ENCODE measurements at places on chromosomes 12 and 14.

GRCh38 chr14:31219169-31219568 is 11.6 kb upstream of the HECTD1 start:
- no peak for DNase-seq

- DNase-seq, result no peak
Observed at GRCh38 chr12:49404956-49405355, 37.7 kb downstream of the SPATS2 start.

GRCh38 chr14:51780006-51780692 is 80.3 kb upstream of the GNG2 start:
- DNase-seq, result peak; percentile 73

GRCh38 chr12:6364044-6364374 is 11.4 kb downstream of the SCNN1A start:
- peak; percentile 30 for DNase-seq

- DNase-seq, result no peak
Observed at GRCh38 chr12:110039085-110039807, 9.1 kb downstream of the C12orf76 start.

DNA sequence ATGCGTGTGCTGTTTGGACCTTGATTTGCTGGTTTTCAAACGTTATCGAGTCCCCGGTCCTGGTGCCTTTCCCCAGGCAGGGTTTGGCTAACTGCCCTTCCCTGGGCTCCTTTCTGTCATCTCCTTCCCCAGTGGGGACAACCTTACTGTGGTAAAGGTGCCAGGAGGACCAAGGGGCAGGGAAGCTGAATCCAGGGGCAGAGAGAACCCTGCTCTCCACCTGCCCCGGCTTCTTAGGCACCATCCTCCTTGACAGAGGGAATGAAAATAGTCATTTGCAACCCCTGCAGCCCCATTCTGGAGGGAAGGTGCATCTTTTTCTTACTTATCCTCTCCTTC is 5.0 kb downstream of the CEBPE start:
- no peak for DNase-seq

DNA sequence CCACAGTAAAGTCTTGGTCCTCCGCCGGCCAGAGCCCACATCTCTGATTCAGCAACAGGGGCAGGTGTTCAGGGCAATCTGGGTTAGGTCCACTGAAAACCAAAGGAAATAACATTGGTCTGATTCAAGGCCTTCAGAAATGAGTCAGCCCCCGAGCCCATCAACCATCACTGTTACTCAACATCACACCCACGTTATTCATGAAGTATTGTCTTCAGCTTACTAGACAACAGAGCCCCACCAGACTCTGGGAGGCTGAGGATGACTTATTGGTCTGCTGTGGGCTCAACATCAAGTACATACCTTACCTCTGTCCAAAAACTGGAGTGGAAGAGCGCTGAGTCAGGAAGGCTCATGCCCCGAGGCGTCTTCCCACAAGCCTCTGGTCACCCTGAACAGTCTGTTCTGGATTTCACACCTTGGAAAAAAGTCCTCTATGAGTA is 97.5 kb downstream of the ZFP36L1 start:
- DNase-seq, result no peak

DNA sequence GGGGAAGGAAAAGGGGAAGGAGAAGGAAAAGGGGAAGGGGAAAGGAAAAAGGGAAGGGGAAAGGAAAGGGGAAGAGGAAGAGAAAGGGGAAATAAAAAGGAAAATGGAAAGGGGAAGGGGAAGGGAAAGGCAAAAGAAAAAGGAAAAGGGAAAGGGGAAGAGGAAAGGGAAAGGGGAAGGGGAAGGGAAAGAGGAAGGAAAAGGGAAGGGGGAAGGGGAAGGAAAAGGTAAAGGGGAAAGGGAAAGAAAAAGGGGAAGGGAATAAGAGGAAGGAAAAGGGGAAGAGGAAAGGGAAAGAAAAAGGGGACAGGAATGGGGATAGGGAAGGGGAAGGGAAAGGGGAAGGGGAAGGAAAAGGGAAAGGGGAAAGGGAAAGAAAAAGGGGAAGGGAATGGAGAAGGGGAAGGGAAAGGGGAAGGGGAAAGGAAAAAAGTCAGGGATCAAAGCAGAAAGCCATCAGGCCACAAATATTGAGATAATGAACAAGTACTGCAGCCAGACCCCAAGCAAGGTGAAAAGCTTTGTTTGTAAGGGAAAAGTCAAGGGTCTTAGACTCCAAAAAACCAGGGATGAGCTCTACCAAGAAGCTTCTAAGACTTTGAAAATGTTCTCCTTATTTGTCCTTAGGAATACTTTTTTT is 20.0 kb downstream of the DICER1 start:
- no peak for DNase-seq

DNA sequence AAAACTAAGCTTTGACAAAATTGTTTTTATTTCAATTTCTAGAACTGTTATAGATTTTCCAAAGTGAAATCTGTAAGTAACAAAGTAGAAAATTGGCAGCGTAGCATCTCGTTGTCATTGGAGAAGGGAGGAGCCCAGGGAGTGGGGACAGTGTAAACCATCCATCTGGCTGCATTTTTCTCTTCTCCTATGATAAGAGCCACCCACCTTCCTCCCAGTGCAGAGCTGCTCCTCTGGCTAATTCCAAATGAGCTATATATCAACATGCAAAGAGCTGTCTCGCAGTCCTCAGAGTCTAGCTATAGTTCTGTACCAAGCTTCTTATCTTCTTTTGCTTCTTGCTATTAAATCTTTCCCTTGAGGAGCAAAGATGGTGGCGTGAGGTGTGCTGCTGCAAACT is 56.6 kb downstream of the SCN8A start:
- no peak for DNase-seq

GRCh38 chr14:70709726-70710382 is 68.1 kb downstream of the TTC9 start:
- DNase-seq, result no peak

DNA sequence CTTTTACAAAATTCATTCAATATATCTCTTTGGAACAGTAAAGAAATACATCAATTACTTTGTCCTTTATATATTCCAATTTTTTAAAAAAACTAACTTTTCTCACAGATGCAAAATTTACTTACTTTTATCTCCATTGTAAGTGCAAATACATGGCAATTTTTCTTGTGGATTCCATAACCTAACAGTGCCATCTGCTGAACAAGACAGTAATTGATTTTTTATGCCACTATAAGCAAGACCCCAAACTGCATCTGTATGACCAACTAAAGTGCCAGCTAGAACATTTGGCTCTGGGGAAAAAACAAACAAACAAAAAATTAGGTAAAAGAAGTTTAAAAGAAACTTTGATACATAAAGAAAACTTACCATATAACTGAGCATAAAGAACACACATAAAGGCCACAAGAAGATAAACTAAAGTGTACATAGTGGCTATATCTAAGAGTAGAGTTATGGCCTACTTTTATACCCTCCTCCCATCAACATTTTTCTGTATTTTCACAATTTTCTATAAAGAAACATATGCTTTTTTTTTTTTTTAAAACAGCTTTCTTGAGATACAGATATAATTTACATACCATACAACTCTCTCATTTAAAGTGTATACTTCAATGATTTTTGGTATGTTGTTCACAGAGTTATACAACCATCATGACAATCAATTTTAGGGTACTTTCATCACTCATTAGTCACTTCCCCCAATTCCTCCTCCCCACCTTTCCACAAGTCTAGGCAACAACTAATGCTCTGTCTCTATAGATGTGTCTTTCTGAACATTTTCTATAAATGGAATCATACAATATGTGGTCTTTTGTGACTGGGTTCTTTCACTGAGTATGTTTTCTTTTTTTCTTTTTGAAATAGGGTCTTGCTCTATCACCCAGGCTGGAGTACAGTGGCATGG is 32.6 kb downstream of the COCH start:
- no peak for DNase-seq

GRCh38 chr14:80037349-80037748 is 174.0 kb downstream of the DIO2 start:
- no peak for DNase-seq

- no peak for DNase-seq
Observed at GRCh38 chr12:53938326-53939140, at the start of gene HOXC13. TSS of gene HOXC13 (plus strand) at chr12:53938831. CDS start at chr12:53938907, 76 bp downstream.

DNA sequence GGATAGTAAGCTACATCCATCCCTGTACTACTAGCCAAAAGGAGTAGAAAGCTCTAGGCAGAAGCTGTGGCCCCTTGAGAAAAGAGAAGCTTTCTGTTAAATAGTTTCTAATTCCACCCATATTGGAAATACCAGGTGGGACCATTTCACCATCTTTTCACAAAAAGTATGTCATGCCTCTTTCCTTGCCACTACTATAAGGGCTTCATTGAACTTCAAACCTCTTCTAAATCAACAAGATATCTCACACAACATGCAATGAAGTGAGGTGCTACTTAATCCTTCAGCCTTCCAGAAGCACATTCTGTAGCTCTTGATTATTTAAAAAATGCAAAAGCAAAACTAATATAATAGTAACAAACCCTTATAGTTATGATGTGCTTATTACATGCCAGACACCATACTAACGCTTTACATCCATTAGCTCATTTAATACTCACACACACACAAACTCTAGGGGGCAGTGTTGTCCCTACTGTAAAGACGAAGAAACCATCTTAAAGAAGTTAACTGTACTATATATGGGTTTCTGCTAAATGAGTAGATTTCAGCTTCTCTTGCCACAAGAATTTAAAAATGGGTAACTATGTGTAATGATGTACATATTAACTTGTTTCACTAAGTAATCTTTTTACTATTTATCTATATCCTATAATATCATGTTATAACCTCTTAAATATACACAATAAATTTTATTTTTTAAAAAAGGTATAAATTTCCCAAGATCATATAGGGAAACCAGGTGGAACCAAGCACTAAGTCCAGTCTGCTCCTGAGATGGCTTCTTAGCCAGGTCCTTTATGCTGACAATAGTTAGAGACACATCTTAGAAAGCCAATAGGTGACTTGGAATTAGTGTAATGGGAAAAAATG is 124.4 kb downstream of the RPS29 start:
- peak; percentile 72 for DNase-seq

DNA sequence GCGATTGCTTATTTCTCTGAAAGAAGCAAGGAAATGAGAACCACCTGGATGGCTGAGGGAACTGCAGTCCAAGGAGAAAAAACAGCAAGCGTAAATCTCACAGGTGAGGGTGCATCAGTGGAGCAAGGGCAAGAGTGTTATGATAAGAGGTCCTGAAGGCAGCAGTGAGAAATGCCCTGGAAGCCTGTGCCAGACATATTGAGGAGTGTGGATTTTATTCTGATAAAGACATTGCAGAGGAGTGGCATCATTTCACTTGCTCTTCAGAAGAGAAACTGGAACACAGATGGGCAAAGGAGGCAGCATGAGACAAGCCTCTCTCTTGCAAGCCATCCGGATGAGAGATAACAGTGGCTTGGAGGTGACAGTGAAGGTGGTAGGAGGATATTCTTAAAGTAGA is 78.5 kb downstream of the PDE3A start:
- no peak for DNase-seq

GRCh38 chr12:42221726-42222125 is 16.3 kb downstream of the YAF2 start:
- DNase-seq, result no peak

- DNase-seq, result no peak
Observed at GRCh38 chr12:29739279-29739991, 44.3 kb downstream of the TMTC1 start.

Data from stimulated activated naive CD4-positive, alpha-beta T cell (primary cell).